Neuronal stem cell (in vitro differentiated cells): ENCODE measurements at places on chromosomes 1 and 21.
A peak's percentile ranks its signal among the peaks of the same experiment; 100 is the strongest.

GRCh38 chr1:95229037-95229436 is 5.0 kb upstream of the RWDD3 start:
- no peak for DNase-seq

DNA sequence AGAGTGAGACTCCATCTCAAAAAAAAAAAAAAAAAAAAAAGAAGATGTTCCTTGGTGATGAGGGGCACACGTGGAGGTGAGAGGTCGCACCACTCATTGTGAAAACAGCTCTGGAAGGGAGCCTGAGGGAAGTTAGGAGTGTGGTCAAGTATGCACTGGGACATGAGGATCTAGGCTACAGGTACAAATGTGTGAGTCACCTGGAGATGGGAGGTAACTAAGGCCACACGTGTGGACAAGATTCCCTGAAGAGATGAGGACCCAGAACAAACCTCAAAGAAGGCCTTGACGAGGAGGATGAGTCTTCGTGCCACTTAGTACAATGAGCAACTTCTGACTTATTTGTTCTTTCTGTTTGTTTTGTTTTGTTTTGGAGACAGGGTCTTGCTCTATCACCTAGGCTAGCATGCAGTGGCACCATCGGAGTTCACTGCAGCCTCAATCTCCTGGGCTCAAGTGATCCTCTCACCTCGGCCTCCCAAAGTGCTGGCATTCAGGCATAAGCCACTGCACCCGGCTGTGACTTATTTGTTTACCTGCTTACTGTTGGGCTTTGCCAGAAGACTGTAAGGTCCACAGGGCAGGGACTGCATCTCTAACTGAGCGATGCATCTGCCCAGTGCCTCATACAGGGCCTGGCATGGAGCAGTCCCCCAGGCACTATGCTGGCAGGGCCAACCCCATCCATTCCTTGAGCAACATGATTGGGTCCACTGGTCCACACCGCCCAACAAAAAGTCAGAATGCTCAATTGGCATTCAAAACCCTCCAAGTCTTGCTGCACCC is 6.4 kb downstream of the ASAP3 start:
- no peak for DNase-seq

GRCh38 chr1:61585714-61586113 is 139.2 kb downstream of the TM2D1 start:
- DNase-seq: no peak

DNA sequence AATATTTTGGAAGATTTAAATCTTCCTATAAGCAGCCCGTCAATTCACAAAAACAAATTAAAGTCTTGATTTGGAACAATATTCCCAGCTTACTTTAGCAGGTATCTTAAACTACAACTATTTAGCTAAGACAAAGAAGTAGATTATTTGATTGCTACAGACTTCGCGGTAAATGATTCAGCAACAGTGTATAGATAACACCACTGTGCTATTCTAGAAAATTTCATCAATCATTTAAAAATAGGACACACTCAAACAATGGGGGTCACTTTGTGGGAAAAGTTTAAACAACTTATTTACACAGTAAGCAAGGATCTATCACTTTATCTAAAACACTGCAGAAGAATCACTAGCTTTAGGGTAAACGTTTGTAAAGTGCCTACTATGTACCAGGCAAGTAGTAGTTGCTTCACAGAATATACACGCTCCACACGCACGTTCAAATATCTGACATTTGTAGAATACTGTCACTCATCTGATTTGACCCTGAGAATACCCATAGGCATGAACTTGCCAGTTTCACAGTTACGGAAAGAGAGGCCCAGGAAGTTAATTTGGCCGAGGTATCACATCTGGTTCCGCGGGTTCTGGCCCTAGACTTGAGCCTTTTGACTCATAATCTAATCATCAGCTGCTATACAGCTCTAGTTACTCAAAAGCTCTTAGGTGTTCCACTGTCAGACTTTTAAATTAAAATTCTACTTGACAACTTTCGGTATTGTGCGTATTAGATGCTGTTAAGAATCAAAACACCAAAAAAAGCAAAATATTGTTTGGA is 876 bp downstream of the DENND2C start:
- DNase-seq: peak; percentile 5

DNA sequence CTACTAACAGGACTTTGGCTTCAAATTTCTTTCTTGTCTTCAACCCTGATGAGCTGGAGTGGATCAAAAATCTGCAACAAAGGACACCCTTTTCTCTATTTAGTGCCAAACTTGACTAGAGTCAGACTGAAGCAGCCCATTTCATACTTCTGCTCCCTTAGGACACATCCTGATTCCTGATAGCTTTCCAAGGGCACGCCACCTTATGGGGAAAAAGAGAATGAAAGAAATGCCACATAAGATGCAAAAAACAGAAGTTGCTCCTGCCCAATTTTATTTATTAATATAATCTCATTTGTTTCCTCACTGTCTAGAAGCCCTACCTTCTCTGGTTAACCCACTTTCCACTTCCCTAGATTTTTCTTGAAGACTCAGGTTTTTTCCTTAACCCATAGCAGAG is 72.7 kb upstream of the NBPF4 start:
- no peak for DNase-seq

GRCh38 chr1:212536586-212536985 is 72.0 kb upstream of the ATF3 start:
- DNase-seq: no peak

DNA sequence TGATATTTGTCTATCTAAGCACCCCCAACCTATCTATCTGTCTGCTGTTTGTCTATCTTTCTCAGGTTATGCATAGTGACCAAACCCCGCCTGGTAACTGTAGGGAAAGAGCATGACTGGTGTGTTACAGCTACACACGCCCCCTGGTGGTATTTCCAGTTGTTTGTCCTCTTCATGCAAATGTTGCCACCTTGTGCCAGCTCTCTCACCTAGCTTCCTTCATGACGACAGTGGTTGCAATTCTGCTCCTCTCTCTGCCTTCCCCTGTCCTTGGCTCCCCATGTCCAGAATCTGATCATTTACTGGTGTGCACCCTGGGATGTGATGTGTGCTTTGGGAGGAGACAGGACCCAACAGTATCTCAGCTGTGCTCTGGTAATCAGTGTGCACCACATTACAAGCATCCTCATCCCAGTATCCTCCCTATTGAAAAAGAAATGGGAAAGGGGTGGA is 8.1 kb upstream of the INKA2 start:
- no peak for DNase-seq

DNA sequence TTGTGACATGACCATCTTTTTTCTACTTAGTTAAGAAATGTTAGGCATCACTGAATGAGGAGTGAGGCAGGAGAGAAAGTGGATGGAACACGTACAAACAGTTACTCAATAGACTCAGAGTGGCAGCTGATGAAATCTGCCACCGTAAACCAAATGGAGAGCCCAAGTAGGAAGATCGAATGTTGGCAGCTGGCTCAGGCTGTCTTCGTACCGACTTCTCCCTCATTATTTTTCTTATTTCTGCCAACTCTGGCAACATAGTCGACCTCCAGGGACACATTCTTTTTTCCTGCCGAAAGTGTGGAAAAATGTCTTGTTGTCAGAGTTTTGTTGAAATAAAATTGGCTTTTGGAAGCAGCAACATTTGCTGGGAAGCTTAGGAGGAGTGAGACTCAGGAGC is 143.3 kb downstream of the GREM2 start:
- no peak for DNase-seq

GRCh38 chr1:119531606-119532323 is 24.8 kb downstream of the HSD3B1 start:
- DNase-seq: no peak

- no peak for DNase-seq
Measured at GRCh38 chr1:36279110-36279788, 26.9 kb upstream of the SH3D21 start.

DNA sequence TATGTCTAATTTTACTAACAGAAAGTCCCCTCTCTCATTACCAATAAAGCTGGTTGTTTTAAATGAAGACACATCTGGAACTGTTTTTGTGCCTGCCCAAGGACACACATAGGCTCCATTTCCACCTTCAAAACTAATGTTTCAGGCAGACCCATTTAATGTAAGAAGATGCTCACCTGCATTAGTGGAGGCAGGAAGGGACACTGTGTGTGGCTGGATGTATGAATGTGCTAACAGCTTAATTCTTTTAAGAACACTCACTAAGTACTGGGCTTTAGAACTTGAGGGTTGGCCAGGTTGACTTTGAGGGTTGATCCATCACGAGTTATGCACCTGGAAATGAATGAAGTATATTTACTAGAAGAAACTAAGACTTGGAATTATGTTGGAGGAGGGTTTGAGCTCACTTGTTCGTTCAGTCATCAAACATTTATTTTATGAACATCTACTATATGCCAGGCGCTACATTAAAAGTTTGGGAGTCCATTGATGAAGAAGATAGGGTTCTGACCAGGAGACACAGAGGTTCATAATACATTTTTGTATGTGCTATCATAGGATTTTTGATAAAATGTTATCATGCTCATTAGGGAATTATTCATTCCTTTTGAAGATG is 5.4 kb downstream of the JUN start:
- DNase-seq: no peak

DNA sequence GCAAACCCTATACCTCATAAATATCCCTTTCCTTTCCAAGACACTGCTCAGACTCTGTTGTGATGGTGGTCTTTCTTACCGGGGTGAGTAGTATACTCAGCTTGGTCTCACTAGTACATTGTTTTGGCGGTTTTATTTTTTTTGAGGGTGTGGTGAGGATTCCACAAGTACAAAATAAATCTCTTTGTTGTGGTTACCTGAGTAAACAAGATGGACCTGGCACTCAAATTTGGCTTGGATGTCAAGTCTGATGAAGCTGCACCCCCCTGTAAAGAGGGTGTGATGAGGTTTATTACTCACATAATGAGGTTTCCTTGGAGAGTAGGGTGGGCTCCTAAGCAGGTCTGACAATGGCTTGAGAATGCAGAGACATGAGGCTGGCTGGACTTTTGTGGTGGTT is 68.2 kb upstream of the KCNJ6 start:
- no peak for DNase-seq

DNA sequence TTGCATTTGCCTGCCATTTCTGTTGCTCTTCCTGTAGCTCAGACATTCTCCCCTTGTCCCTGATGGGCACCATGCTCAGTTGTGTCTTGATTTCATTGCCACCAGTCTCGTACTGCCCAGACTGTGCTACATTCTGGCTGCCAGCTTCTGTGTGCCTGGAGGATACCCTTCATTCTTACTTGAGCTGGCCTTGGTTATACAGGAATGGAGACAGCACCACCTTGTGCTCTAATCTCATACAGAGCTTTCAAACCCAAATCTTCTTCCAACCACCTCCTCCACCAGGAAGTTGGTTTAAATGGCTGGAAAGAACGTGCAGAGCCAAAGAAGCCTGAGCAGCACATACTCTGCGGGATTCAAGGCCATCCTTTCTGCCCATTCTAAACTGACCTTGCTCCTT is 165.3 kb downstream of the SLC35F3 start:
- DNase-seq: no peak
